ENCODE measurements at places on chromosomes 4 and X.

- DNase-seq: no peak
Measured at GRCh38 chrX:721354-721753, 90.8 kb downstream of the SHOX start.

- no peak for DNase-seq
Measured at GRCh38 chr4:141352331-141352730, 131.6 kb downstream of the ZNF330 start.

- DNase-seq: no peak
Measured at GRCh38 chrX:118249146-118249545, 96.8 kb upstream of the WDR44 start.

- no peak for DNase-seq
Measured at GRCh38 chr4:70802928-70803580, 36.6 kb downstream of the GRSF1 start.

GRCh38 chr4:82394896-82395295, 21.1 kb upstream of the HNRNPD start:
- DNase-seq: no peak

- no peak for DNase-seq
Measured at GRCh38 chrX:110432906-110433215, 74.2 kb downstream of the RTL9 start.

DNA sequence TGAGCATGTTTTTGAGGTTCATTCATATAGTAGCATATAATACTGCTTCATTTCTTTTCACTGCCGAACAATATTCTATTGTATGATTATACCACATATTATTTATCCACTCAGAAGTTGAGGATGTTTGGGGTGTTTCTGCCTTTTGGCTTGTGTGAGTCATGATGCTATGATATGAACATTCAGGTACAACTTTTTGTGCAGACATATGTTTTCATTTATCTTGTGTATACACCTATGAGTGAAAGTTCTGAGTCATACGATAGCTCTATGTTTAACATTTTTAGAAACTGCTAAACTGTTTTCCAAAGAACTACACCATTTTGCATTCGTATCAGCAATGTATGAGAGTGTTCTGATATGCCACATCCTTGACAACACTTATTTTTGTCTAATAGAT, 57.7 kb downstream of the SHROOM4 start:
- no peak for DNase-seq

GRCh38 chr4:147362938-147363337, 118.0 kb upstream of the EDNRA start:
- DNase-seq: peak; percentile 87

- peak; percentile 40 for DNase-seq
Measured at GRCh38 chr4:87985097-87985886, 9.8 kb downstream of the SPP1 start.

GRCh38 chr4:163672751-163673150, 178.3 kb downstream of the TMA16 start:
- no peak for DNase-seq

DNA sequence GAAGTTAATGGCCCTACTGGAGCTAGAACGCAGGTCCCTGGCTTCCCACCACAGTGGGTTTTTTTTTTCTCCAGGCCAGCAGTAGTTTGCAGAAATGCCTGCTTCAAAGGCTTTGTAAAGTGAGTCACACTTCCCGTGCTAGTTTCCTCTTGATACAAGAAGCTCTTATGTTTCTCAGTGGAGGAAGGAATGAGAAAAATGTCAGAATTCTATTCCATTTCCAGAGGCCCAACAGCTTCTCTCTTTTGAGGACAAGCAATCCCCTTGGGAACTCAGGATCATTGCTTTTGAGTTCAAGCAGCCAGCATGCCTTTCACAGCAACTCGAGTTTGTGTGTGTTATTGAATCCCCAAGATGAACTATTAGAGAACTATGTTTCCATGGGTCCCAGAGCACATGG, 134.3 kb downstream of the GUCY2F start:
- no peak for DNase-seq

DNA sequence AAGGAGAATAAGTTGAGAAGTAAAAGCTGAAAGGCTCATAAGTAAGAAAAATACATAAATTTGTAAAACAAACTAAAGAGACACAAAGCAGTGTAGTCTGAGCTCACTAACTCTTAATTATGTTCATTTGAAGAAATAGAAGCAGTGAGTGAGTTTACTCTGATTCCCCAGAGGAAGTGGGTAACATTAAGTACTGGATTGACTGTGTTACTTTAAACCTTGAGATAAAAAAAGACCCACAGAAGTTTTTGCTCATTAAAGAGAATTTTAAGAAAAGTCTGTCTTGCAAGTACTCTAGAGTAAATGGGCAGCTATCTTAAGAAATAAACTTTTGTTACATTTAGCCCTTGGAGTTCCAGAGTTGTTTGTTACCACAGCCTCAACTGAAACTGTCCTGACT, 2466.9 kb downstream of the PCDH7 start:
- DNase-seq: no peak

DNA sequence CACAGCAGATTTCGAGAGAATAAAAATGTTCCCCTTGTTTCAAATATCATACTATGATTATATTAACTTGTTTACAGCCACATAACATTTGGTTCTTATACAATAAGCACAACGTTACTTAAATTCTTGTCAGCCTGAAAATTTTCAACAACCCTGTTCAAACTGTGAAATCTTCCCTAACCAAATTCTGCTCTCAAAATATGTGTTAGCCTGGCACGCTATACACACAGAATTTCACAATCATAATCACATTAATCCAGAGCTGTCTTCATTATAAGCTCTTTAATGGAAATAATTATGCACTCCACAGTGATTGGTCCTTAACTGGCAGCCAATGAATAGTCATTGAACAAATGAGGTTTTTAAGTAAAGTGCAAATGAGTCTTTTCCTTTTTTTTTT, 7.3 kb upstream of the PRSS12 start:
- no peak for DNase-seq

- DNase-seq: no peak
Measured at GRCh38 chr4:183458005-183458404, 13.6 kb downstream of the CDKN2AIP start.

DNA sequence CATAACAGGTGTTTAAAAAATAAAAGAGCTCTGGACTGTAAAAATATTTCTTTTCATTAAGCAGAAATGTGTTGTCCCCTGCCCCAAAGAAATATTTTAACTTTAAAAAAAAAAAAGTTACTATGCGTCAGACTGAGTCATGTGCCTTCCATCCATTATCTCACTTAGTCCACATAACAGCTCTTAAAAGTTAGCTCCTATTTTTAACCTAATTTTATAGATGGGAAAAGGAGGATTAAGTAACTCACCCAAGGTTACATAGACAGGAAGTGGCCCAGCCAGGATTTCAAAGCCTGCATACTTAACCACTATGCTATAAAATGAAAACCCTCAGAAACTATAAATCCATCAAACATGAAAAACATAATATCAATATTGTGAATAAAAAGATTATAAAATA, 97.7 kb downstream of the MANBA start:
- DNase-seq: no peak

- DNase-seq: no peak
Measured at GRCh38 chr4:78311306-78311705, 240.3 kb upstream of the ANXA3 start.

All from uterus (tissue), 4 donors.